ENCODE measurements at places on chromosomes 3 and 15. TPM values are rescaled to one million over a fixed set of nuclear protein-coding genes. Genes with fewer than 3 reads are reported as not detected.

GOLGA8Q gene
- 0.79 TPM for total RNA-seq

PKM gene
- 1,102 TPM for total RNA-seq

COL8A1 gene
- total RNA-seq, result 57.5 TPM

C3orf20 gene
- total RNA-seq, result 0.11 TPM

THRB gene
- total RNA-seq, result 25.0 TPM

TGM4 gene
- not detected for total RNA-seq

NOX5 gene
- total RNA-seq, result 0.17 TPM

SLC35A5 gene
- 17.9 TPM for total RNA-seq

GRCh38 chr15:31396881-31397560 lies 70.4 kb downstream of the KLF13 start:
- peak; percentile 98 for DNase-seq

GRCh38 chr3:107062787-107063186 lies 314.5 kb upstream of the CCDC54 start:
- no peak for DNase-seq

- DNase-seq, result no peak
Observed at GRCh38 chr3:132245552-132246142, 71.6 kb upstream of the ACP3 start.

DNA sequence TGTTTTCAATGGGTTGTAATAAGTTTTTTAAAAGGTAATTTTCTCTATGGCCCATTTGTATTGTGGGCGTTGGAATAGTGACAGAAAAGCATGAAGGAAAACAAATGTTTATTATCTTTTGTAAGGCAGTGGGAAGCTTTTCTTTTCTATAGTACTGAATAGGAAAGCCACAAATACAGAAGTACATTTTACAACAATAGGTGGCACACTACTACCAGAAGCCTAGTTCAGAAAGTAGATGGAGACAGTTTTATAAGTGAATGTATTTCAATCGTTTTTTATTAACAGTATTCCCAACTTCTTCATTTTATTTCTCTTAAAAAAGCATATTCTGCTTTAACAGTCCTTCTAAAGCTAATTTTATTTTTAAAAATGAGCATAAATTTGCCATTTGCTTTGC lies 296.7 kb downstream of the PTPRG start:
- DNase-seq, result no peak

- peak; percentile 94 for DNase-seq
Observed at GRCh38 chr3:29280404-29281093, at the start of gene RBMS3. Gene RBMS3, plus strand, starts transcription at chr3:29281071.

GRCh38 chr3:9230596-9230995 lies 18.9 kb downstream of the SRGAP3 start:
- no peak for DNase-seq

DNA sequence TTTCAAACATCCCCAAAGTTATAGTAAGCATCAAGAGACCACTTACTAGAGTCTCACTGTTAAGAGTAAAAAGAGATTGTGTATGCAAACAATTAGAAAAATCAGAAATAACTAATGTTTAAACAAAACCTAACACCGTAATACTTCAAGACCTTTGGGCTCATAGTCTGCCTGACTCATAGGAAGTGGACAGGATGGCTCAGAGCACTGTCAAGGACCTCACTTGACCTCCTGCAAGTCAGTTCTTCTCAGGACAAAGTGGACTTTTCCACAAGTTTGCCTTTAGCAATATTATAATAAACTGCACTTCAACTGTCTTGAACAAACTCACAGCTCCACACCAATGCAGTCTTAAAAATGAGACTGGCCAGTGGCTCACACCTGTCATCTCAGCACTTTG lies 34.8 kb downstream of the IL12A start:
- no peak for DNase-seq

DNA sequence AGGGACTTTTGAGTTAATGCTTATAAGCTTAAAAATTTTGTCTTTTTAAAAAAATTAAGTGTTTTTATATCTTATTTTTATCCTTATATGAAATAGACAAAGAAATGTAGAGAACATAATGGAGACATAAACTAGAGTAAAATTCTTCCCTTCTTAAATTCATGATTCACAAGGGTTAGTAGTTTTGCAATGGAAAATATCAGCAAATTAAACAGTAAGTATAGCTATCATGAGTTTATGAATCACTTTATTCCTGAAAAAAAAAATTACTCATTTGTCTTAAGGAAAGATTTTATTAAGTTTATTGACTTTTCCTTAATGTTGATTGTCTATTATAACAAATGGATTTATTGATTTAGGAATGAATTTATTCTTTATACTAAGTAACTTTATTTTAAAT lies 4.3 kb downstream of the ATP6V1A start:
- no peak for DNase-seq

- DNase-seq, result no peak
Observed at GRCh38 chr3:72298201-72299152, 513.5 kb upstream of the PROK2 start.

DNA sequence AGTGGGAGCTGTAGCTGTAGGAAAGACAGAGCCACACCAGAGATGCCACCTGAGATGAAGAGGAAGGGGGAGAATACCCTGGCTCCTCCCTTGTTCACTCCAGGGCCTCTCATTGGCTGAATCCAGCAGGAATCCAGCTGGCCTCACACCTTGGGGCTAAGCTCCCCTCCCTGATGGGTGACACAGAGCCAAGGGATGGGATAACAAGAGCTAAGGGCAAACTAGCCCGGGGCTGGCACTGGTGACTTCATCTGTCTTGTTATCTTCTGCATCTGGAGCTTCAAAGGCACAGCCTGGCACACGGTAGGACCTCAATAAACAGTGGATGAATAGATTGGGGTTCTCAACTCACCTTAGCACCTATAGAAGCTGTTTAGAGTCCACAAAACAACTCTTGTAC lies 13.8 kb upstream of the GATA2 start:
- DNase-seq, result no peak

DNA sequence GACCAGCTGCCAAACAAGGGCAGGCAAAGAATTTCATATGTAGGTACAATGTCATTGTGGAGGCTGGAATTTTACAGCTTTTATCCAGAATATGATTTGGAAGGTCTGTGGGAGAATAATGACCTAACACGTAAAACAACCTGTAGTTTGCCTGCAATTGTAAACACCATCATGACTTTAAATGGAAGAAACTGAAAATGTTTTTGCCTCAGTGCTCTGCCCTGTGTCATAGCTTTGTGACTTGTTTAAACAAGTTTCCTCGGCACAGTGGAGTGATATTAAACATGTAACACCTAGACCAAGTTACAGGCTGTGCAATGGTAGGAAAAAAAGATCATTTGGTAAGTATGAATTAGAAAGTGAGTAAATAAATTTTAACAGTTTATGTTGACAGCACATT lies 171.6 kb upstream of the MBNL1 start:
- no peak for DNase-seq
